Thymus (tissue), 14 donors: ENCODE measurements at places on chromosomes 5 and 9. TPM values are rescaled to one million over a fixed set of nuclear protein-coding genes. Genes with fewer than 3 reads are reported as not detected.

GRCh38 chr9:136237486-136238341 is 7.9 kb downstream of the QSOX2 start:
- no peak for DNase-seq

DNA sequence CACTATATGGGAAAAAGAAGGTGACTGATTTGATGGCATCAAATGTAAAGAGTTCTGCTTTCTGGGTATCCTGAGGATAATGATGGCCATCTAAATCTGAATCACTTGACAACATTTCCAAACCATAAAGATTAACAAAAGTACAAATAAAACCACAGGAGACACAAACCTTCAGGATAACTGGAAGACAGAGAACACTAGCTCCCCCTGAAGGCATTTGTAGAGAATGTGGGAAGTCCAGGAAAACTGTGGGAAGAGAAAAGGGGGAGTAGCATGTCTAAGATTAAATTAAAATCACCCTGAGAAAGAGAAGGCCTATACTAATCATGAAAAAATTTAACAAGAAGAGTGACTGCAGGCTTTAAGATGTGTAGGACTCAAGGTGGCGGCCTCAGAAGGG is 116.2 kb downstream of the PRELID2 start:
- no peak for DNase-seq

Gene ADGRD2
- 0.50 TPM for polyA plus RNA-seq

Gene SLC2A8
- polyA plus RNA-seq, result 7.8 TPM

DNA sequence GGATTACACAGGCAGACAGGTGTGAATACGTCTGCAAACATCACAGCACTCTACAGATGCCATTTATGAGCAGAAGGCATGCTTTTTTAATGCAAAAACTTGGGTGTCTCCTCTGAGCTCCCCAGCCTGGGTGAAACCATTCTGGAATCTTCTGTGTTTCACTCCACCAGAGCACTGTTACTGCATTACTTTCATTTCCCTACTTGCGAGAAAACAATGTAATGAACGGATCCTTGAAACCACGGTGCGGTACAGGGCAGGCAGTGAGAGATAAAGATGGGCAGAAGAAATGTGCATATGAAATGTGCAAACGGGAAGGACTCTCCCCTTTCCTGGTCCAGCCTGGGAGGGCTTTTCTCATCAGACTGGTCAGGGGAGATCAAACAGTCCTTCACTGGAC is 584.3 kb upstream of the KLF4 start:
- no peak for DNase-seq

GRCh38 chr9:132690696-132691095 is 20.4 kb downstream of the GTF3C4 start:
- no peak for DNase-seq

DNA sequence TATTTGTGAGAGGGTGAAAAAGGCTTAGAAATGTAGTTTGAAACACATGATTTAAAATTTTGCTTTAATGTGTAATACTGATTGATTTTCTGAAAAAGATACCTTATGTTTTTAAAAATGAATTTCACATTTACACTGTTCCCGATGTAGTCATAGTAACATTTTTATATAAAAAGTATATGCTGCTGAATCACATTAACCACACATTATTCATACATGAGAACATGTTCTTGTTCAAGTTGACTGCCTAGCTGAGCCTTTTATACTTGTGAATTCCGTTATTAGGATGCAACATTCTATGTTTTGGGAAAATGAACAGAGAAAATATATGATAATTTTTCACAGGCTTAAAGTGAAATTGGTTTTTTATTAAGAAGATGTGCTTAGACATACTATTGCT is 461.1 kb upstream of the NUDT12 start:
- DNase-seq, result no peak

DNA sequence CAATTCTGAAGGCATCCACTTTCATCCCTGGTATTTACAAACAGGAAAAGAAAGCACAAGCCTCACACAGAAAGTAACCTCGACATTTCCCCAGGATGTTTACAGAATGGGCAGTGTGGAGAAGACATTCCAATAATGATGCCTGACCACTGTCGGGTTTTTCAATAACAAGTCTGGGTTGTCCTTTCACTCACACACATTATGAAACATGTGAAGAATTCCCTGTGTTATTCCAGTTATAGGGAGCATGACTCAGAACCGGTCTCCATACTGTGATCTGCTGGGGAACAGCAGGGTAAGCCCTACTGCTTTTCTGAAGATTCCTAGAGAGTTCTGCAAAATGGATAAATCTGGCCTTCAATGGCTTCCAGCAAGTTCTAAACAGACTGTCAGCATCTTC is 155.3 kb downstream of the ADAMTS12 start:
- DNase-seq, result no peak

DNA sequence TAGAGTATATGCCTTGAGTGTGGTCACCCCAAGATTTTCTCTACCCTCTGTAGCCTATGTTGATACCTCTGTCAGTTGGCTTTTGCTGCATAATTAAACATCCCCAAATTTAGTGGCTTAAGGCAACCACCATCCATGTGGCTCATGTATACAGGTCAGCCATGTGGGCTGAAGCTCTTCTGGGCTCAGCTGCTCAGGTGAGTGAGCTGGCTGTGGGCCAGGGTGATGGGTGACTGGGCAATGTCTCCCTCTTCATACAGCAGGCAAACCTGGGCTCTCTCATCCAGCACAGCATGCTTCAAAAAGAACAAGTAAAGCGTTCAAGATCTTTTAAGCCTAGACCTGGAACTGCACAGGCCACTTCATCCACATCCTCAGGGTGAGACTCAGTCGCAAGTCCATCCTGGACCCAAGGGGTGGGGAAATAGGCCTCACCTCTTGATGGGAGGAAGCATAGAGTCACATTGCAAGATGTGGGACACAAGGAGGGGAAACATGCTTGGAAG is 188.2 kb upstream of the TAS2R1 start:
- no peak for DNase-seq

GRCh38 chr9:130713286-130713960 is 19.8 kb downstream of the EXOSC2 start:
- no peak for DNase-seq

DNA sequence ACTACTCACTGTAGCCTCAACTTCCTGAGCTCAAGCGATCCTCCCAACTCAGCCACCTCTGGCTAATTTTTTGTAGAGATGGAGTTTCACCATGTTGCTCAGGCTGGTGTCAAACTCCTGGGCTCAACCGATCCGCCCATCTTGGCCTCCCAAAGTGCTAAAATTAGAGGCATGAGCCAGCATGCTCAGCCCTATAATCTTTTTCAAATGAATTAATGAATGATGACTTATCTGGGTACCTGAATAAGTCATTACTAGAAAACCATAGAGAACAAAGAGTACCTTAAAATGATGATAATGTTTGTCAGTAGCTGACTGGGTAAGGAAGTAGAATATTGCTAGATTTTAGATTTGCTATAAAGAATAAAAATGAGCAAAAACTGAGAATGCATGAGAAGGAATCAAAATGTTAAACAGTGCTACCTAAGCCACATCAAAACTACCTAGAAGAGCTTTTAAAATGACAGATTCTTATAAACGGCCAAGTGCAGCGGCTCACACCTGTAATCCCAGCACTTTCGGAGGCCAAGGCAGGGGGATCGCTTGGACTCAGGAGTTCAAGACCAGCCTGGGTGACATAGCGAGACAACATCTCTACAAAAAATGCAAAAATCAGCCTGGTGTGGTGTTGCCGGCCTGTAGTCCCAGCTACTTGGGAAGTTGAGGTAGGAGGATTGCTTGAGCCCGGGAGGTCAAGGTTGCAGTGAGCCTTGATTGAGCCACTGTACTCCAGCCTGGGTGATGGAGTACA is 13.6 kb downstream of the FNBP1 start:
- DNase-seq, result no peak

GRCh38 chr9:79652598-79652997 is 80.8 kb downstream of the TLE4 start:
- DNase-seq, result no peak

DNA sequence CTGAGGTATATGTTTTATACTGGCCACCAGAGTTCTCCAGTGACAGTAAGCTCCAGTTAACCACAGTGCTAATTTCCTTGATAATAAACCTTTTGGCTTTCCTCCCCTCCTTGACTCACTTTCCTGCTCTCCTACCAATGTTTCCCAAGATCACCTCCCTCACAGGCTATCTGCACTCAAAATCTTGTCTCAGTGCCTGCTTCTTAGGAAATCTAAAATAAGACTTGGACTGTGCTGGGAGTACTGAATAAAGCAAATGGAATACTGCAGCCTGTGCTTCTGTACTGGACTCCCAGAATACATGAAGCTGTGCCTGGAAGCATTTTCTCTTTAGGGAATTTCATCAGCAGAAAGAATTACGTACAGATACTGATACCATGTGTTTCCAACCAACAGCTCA is 1.7 kb upstream of the DCP2 start:
- DNase-seq, result no peak

GRCh38 chr5:115431116-115431515 is 113.5 kb downstream of the FEM1C start:
- no peak for DNase-seq

Gene TAL2
- polyA plus RNA-seq, result 0.32 TPM

GRCh38 chr5:88610586-88610985 is 272.4 kb downstream of the MEF2C start:
- no peak for DNase-seq

Gene FOXB2
- polyA plus RNA-seq, result 0.02 TPM

DNA sequence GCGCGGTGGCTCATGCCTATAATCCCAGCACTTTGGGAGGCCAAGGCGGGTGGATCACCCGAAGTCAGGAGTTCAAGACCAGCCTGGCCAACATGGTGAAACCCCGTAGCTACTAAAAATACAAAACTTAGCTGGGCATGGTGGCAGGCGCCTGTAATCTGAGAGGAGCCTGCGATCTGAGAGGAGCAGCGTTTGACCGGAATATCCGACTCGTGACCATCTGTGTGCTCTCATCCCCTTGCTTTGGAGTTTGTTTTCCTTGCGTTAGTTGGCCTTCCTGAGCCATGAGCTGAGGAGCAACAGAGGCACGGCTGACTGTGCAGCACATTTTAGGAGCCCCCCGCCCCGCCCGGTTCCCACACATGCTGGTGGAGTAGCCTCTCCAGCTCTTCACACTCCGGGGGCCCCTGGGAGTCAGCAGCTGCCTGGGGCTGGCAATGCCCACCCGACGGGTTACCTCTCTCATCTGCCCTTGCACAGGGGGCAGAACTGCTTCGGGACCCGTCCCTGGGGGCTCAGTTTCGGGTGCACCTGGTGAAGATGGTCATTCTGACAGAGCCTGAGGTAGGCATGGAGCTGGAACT is 3.0 kb downstream of the ADAMTS13 start:
- DNase-seq, result no peak

- no peak for DNase-seq
Observed at GRCh38 chr9:124789531-124789930, 12.6 kb downstream of the OLFML2A start.

DNA sequence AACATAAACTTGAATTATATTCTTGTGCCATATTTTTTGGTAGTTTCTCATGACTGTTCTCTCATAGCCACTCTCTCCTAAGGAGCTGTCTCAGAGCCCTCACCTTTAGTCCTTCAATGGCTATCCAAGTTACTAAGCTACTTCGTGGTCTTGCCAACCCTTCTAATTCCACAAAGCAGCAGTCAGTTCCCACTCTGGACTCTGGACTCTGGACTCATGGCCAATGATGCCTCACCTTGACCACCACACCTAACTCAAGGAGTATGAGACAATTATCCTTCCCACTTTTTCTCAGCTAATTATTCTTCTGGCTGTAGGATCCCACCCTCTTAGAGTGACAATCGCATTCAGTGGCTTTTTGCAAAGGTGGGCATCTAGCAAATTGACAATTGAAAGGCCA is 42.2 kb downstream of the TUSC1 start:
- no peak for DNase-seq

GRCh38 chr5:14590949-14591348 is 9.4 kb downstream of the OTULINL start:
- DNase-seq, result no peak

GRCh38 chr5:58300346-58300895 is 159.5 kb downstream of the PLK2 start:
- no peak for DNase-seq
